ENCODE measurements at places on chromosomes 3 and 15.

GRCh38 chr3:142087676-142088075, 61.7 kb downstream of the TFDP2 start:
- DNase-seq, result no peak

DNA sequence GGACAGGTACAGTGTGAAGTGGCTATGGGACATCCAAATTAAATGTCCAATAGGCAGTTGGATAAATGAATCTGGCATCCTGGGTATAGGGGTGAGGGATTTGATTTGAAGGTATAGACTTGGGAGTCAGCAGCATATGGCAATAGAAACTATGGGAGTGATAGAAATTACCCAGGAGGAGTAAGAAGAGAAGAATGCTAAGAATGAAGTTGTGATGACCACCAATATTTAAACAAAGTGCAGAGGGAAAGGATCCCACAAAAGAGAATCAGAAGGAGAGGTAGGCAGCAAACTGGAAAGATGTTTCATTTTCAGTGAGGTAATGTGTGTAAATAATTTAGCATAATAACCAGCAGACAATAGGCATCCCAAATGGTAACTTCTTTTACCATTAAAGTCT, 13.8 kb upstream of the MSL2 start:
- DNase-seq, result no peak

GRCh38 chr3:138945709-138946662, 951 bp downstream of the FOXL2 start:
- DNase-seq, result peak; percentile 32

GRCh38 chr15:62066663-62067447, at the start of gene C2CD4A:
C2CD4A (plus strand) TSS chr15:62066977; CDS start chr15:62067614, 637 bp downstream.
- DNase-seq, result peak; percentile 40

- DNase-seq, result no peak
Measured at GRCh38 chr15:70259640-70260508, 162.2 kb upstream of the TLE3 start.

GRCh38 chr3:64612916-64613526, 74.8 kb downstream of the ADAMTS9 start:
- no peak for DNase-seq

GRCh38 chr3:42204867-42205599, 61.0 kb downstream of the CCK start:
- no peak for DNase-seq

DNA sequence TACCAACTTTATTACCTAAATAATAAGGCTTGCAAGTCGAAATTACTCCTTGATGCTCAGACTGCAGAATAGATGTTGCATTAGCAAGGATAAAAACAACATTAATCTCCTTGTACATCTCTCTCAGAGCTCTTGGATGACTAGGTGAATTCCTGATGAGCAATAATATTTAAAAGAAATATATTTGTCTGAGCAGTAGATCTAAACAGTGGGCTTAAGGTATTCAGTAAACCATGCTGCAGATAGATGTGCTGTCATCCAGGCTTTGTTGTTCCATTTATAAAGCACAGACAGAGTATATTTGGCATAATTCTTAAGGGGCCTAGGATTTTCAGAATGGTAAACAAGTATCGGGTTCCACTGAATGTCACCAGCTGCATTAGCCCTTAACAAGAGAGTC, 257.1 kb downstream of the TUSC7 start:
- no peak for DNase-seq

GRCh38 chr15:38242055-38242454, 10.6 kb upstream of the SPRED1 start:
- no peak for DNase-seq

All from activated CD4-positive, alpha-beta T cell treated with anti-CD3 and anti-CD28 coated beads, Interleukin-2, Interleukin-4, amounts not matched to agents 100 ng/mL and 50 ng/mL, durations not matched to agents 16 hours and 8 hours (primary cell).